Stimulated activated CD8-positive, alpha-beta memory T cell treated with anti-CD3 and anti-CD28 coated beads, Interleukin-4, amount 100 ng/mL, for 1 hour (primary cell): ENCODE measurements at places on chromosomes 7 and 10.

- DNase-seq: no peak
Observed at GRCh38 chr10:81814842-81815241, 60.2 kb upstream of the NRG3 start.

DNA sequence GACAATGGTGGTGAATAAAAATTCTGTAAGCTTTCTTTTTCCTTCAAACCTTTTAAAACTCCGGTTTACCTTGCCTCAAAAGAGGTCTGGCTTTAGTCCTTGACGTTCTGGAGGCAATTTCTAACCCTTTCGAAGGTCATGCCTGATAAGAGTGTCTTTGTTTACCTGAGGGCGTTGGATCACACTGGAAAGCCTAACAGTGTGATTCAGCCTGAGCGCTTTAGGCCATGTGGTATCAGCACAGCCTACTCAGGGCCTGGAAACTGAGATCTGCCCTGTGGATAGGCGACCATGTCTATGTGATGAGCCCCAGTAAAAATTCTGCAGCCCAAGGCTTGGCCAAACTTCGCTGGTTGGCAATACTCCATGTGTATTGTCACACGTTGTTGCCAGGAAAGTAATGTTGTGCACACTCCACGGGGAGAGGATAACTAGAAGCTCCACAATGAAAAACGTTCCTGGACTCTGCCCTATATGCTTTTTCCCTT lies 10.7 kb downstream of the CCDC6 start:
- no peak for DNase-seq

- no peak for DNase-seq
Observed at GRCh38 chr10:78190051-78190825, 156.6 kb downstream of the RPS24 start.

DNA sequence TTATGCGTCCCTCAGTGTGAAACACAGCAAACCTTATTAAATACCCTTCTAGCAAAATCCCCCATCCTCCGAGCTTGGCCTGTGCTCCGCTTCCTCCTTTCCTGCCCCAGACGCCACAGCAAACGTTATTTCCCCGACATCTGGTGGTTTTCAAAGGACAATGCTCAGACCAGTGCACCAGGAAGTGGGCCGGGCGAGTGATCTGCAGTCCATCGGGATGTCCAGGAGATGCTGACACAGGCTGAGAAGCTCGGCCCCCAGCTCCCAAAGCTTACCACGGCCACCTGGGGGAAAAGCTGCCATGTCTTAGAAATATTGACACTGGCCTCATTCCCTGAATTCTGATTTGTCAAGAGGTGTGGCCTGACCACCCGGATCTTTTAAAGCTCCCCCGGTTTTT lies 129.5 kb downstream of the PTPRN2 start:
- no peak for DNase-seq

DNA sequence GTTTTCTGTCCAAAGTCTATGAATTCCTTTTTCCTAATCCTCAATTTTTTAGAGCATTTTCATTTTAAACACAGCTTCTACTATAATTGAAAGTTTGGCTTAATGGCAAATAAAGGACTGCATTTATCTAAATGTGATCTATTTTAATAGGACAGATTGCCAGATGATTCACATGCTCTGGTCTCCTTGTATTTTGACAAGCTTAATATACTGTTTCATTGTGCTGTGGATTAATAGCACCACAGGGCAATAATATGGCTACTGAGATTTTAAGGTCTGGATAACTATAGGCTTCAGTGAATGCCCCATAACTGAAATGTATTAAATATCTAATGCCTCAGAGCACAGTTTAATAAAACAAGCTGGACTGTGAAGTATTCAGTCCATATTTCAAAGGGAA lies 1362.8 kb downstream of the XPNPEP1 start:
- DNase-seq: no peak

- no peak for DNase-seq
Observed at GRCh38 chr7:483656-484355, 35.8 kb downstream of the PDGFA start.

DNA sequence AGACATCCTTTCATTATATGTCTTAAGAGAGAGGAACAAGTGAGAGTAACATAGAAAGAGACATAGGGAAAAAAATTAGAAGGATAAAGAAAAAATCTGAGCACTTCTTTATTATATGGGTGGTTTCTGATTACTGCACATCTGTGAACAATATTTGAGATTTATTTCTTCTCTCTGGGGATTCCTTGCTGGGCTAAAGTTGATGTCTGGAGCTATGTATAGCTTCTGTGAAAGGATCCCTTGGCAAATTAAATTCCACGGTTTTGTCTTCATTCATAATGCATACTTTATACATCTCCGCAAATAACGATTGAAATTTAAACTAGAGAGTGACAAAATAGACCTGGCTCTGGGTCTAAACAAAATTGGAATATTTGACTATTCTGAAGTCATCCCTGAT lies 232.2 kb upstream of the CTBP2 start:
- DNase-seq: no peak

- no peak for DNase-seq
Observed at GRCh38 chr10:28668363-28669226, 8.7 kb upstream of the BAMBI start.

DNA sequence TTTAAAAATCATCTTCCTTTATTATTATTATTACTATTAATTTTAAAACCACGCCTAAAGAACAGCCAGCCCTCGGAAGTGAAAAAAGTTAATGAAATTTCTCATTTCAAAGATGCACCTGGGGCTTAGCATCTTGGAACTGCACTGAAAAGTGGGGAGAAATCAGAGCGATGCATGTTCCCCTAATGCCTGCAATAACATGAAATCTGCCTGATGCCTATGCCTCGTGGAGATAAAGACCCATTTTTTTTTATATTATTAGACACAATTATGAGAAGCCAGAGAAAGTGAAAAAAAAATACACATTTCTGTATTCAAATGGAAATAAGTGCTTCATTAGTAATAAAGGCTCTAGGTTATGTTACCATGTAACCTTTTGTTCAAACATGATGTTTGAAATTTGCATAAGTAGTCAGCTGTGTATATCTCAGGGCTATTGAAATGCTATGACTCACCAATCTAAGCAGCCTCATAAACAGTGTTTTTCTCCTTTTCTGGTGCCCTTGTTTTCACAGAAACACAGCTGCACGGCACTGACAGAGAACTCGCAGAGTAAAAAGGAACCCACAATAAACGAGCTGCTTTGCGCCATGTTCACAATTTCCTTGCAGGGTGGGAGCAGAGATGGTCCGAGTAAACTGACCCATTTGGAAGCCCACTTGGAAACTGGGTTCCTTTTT lies 175.8 kb upstream of the PRKCQ start:
- no peak for DNase-seq

GRCh38 chr7:123993996-123994395 lies 38.9 kb downstream of the TMEM229A start:
- no peak for DNase-seq

DNA sequence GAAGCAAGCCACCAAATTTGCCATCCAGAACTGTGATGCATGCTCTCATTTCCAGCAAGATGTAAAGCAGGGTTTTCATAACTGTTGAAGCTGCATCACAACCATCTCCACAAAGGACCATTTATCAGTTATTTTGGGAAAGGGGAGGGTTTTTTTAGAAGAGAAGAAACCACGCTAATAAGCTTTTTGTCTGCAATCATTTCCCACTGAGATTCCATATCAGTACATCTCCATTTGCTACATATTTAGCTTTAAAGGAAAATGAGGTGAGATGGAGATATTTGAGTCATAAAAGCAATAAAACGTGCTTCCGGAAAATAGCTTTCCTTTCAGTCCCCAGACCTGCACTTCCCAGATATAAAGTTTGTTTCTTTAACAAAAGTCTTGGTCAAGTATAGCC lies 258.2 kb downstream of the FRMD4A start:
- DNase-seq: no peak

DNA sequence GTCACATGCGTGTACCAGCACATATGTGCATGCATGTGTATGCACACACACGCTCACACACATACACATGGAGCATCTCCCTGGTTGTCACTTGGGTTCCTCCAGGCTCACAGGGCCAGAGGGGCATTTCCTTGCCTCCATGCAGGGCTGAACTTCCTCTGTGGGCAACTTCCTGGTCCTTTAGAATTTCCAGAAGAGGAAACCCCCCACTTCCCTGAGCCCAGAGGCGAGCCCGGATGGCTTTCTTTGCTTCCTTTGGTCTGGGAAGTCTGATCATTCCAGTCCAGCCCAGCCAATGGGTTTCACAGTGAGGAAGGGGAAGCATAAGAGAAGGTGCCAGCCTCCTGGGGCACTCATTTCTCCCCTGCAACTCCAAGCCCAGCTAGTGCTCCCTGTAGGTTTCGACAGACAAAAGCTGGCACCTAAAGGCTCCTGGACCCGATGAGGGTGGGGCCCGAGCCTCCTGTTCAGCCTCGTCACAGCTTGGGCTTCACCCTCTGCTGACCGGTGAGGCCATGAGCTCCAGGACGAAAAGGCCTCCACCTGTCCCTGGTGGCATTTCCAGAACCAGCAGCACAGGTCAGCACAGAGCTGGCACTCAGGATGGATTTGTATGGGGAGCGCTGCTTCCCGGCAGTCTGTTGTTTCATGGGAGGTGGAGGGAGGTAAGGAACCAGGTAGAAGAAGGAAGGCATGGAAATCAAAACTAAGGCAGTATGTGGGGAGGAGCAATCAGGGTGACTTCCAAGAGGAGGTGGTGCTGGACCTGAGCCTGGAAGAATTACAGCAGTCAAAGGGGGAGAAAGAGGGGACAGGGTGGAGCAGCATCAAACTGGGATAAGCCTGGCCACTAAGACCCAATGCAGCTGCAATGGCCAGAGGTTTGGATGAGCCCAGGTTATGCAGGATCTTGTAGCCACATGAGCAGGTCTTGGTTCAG lies 23.7 kb downstream of the BTBD16 start:
- no peak for DNase-seq

- no peak for DNase-seq
Observed at GRCh38 chr7:102469972-102470825, 5.4 kb downstream of the LRWD1 start.

DNA sequence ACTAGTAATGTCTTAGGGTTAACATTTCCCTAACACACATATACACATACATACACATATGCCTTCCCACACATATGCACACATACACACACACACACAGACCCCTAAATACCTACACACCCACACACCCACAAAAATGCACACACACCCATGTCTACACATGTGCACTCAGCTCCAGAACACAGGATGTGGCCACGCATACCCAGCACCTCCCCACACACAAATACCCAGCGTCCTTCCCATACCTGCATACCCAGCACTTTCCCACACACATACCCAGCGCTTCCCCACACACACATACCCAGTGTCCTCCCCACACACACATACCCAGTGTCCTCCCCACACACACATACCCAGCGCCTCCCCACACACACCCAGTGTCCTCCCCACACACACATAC lies 534.9 kb downstream of the DNAJB6 start:
- DNase-seq: no peak

DNA sequence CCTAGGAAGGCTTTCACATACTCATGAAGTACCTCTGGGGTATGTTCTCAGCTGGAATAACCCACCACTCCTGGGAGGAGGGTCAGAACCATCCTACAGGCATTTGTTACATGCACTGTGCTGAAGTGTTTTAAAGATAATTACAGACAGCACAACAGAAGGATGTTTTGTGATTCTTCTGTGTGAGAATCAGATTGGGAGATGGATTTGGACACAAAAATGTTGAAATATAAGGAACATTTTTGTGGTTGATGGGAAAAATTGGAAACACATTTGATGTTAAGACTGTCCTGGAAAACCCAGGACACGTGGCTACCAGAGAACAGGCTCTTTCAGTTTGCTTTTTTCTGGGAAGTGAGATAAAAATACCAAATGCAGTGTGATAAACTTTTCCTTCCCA lies 61.4 kb downstream of the BICC1 start:
- DNase-seq: no peak

- no peak for DNase-seq
Observed at GRCh38 chr10:77424257-77424656, 213.4 kb downstream of the KCNMA1 start.

DNA sequence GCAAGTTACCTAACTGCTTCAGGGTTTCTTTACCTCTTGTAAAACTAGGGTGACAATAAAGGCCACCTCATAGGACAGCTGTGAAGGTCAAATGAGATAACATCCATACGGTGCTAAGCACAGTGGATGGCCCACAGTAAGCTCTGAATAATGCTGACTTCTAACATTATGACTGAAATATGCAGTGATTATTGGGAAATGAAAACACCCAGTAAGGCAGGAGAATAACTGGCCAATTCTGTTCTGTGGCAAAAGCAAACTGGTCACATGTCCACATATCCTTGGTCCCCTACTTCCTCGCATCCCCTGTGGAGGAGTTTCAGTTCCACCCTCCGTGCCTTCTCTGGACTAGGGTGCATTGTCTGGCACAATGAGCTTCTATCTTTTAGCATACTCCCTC lies 1.4 kb downstream of the CUBN start:
- no peak for DNase-seq

- no peak for DNase-seq
Observed at GRCh38 chr10:3747984-3748383, 37.0 kb downstream of the KLF6 start.

GRCh38 chr10:110644598-110645462 lies 694 bp downstream of the RBM20 start:
- no peak for DNase-seq

- no peak for DNase-seq
Observed at GRCh38 chr10:4214908-4215307, 429.9 kb upstream of the KLF6 start.

GRCh38 chr7:5584096-5584495 lies 160.5 kb upstream of the TNRC18 start:
- no peak for DNase-seq

GRCh38 chr7:2008101-2008935 lies 224.4 kb downstream of the MAD1L1 start:
- DNase-seq: no peak

- DNase-seq: no peak
Observed at GRCh38 chr7:44290252-44290620, 35.2 kb downstream of the CAMK2B start.

DNA sequence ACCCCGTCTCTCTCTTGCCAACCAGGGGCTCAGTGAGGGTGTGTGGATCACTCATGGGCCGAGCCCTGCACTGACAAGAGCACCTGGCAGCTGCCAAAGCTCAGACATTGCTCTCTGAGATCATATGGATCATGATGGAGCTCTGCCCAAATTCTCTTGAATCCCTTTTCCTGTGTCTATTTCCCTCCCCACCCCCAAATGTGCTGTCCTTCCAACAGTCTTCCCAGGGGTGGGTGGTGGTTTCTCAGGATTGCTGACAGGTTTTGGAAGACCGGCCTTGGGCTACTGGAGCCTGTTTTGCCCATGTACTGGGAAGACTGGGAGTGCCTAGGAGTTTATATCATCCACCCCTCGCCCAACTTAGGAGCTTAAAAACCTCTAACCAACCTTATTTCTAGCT lies 10.5 kb downstream of the ARHGAP22 start:
- no peak for DNase-seq

DNA sequence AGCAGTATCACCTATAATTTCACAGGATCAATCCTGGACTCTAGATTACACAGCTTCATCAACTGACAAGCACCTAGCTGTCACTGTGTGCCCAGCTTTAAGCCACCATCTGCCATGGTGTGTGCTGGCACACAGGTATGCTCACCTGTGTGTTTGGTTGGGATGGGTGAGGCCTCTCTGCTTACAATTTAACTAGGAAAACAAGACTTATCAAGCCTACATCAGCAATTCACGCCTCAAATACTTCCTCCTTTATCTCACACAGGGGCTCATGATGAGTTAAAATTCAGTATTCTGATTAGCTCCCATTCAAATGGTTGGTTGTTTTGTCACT lies 608.2 kb downstream of the PARD3 start:
- DNase-seq: no peak
